Stimulated activated CD8-positive, alpha-beta memory T cell treated with anti-CD3 and anti-CD28 coated beads, Interleukin-15, amount 100 ng/mL, for 4 hours (primary cell): ENCODE measurements at places on chromosomes 1 and 21.

DNA sequence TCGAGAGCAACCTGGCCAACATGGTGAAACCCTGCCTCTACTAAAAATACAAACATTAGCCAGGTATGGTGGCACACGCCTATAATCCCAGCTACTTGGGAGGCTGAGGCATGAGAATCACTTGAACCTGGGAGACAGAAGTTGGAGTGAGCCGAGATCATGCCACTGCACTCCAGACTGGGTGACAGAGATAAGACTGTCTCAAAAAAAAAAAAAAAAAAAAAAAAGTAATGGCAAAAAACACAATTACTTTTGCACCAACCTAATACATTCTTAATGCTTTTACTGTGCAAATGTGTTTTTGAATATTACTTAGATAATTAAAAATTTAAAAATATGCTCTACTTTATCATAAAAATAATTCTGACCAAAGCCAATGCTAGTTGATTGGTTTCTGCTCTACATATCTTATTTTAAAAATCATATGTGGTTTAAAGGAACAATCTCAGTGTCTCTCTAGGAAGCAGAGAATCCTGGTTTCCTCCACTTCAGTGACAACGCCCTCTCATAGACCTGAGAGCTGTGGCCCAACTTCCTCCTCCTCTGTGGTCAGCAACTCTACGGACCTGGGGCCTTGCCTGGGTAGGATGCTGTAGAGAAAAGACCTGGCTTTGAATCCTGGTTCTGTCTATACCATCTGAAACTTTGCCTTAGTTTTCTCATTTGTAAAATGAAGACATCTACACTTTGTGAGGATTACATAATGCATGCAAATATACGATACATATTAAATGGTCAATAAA, 64.7 kb downstream of the TGFBR3 start:
- DNase-seq: no peak

DNA sequence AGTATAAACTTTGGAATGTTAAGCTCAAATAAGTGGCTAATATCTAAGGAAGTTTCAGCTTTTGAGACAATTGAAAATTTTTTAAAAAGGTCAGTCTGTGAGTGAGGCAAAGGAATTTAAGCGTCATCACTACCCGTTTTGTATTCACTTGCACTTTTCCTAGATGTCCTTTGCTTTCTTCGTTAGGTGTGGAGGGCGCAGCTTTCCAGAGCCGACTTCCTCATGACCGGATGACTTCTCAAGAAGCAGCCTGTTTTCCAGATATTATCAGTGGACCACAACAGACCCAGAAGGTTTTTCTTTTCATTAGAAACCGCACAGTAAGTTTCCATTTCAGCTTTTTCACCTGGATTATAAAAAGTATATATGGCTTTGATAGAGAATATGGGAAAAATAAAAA, 30.9 kb downstream of the KDM1A start:
- DNase-seq: no peak

GRCh38 chr1:18607289-18607760, 23.3 kb upstream of the PAX7 start:
- no peak for DNase-seq

DNA sequence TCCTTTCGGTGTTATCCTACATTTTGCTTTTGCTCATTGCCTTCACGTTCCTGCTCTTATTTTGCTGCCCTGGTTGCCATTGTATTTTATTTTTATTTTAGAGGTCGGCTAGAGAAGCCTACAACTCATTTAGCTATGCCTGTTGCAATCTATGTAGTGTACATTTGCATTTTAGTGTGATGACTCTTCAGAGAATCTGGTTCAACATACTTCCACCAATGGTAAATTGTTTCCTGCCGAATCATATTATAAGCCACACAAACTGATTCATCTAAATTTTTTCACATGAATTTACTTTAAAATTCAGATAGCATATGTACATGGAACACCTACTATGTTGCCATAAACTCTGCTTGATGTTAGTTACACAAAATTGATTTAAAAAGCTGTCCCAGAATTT, 1596.9 kb downstream of the PLA2G4A start:
- DNase-seq: no peak

DNA sequence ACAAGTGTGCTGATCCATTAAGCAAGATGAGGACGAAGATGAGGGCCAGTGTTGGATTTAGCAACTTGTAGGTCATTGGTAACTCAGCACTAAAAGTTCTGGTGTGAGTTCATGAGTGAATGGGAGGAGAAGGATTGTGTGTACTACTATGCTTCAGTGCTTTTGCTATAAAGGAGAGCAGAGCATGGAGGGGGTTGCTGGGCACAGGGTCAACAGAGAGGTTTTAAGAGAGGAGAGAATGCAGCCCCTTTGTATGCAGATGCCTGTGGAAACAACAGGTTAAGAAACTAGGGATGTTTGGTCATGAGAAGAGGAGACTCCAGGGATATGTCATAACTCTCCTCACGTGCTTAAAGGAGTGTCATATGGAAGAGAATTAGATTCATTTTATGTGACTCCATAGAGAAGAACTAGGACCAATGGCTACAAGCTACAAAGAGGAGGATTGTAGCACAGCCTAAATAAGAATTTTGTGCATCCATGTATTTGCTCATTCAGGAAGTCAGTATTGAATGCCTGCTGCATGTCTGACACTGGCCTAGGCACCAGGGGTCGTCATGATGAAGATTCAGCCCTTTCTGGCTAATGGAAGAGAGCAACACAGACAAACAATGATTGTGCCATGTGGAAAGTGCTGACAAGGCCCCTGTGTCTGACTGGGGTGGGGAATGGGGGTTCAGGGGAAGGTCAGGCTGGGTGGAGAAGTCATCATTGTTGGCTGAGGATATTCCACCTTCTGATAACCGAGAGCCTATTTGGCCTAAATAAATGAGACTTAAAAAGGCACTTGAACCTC, 53.5 kb downstream of the KIRREL1 start:
- no peak for DNase-seq

DNA sequence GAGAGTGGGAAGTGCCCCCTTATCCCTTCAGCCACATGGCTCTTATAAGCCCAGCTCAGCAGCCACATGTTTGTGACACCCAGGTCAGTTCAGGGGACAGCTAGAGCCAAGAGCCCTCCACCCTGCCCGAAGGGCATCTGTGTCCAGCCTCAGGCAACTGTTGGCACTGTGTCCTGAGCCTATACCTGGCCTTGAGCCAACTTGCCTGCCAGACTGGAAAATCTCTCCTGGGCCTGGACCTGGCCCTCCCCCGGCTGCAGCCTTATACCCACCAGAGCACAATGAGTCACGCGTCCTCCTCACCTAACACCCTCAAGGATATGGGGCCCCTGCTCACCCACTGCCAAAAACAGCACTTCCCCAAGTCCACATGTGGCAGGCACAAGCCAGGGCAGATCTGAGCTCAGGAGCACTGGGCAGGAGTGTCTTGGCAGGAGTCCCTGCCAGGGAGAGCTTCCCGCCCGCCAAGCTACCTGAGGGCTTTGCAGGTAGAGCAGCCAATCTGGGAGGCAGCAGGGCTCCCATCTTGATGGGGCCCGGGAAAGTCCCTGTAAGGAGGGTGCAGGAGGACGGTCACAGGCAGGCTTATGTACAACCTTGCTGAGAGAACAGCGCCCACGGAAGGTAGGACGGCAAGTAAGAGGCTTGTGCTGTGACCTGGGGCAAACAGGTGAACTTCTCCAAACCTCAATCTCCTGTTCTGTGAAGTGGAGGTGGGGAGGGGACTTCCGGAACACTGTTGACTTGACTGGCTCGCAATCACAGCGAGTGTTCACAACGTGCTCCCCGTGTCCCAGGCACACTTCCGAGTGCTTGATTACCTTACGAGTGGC, 19.8 kb upstream of the HSPG2 start:
- DNase-seq: no peak

GRCh38 chr21:43786300-43786806, 3.0 kb upstream of the RRP1 start:
- DNase-seq: no peak

DNA sequence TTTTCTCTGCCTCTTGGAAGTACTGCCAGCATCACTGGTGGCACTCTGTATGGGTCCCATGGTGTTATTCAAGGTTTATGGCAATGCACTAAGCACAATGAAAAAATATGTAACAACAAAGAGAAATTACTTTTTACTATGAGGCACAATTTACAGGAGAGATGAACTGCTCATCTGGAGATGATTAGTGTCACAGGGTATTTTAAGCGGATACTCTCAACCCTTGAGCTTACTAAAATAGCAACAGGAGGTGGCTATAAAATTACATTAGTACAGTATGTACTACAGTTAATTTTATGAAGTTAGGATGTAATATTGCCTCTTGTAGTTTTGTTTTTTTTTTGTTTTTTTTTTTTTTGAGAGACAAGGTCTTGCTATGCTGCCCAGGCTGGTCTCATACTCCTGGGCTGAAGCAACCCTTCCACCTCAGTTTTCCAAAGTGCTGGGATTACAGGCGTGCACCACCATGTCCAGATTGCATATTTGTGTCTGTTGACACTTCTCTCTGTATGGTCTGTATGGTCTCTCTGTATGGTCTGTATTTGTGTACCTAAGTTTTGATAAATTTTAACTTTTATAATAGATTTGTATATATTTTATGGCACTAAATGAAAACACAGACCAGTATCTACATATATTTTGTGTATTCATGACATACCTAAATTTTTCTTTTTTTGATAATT, 175.6 kb upstream of the HP1BP3 start:
- DNase-seq: no peak

DNA sequence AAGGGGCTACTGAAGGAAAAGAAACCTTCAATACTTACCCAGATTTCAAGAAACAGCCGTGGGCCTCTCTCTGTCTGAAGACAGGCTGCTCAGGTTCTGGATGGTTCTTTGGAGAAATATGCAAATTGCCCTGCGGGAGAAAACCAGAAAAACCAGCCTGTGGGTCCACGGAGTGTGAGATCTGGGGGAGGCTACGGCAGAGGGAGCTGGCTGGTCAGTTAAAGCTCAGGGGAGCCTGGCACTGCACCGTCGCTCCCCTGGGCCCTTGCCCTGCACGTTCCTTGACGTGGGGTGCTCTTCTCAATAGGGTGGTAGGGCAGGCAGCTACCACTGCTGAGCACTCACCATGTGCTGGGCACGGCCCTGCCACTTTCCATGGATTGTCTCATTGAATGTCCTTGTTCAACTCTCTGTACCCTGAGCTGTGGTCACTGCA, 12.7 kb downstream of the TMCO4 start:
- DNase-seq: no peak

GRCh38 chr1:33682371-33682770, 181.5 kb upstream of the HMGB4 start:
- DNase-seq: no peak

GRCh38 chr21:38467911-38468310, 30.4 kb downstream of the ERG start:
- DNase-seq: no peak

- no peak for DNase-seq
Observed at GRCh38 chr1:234369784-234370183, 3.5 kb upstream of the COA6 start.

- no peak for DNase-seq
Observed at GRCh38 chr1:42998386-42998785, 39.7 kb upstream of the SLC2A1 start.

DNA sequence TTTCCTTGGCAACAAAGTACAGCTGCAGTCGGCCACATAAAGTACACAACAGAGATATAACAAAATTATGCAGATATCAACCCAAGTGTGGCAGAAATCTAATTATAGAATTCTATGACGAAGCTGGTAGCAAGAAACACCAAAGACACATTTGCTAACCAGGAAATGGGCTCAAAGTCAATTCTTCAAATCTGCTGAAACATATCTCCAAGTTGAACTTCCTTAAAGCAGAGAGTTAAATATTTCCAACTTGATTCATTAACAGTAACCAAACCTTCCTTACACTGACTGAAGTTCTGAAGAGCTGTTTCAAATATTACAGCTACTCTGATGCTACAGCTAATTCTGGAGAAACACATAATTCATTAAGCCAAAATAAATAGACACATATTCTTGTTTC, 67.6 kb upstream of the SDC3 start:
- no peak for DNase-seq

GRCh38 chr1:22828484-22829308, 118.1 kb downstream of the EPHB2 start:
- DNase-seq: no peak

DNA sequence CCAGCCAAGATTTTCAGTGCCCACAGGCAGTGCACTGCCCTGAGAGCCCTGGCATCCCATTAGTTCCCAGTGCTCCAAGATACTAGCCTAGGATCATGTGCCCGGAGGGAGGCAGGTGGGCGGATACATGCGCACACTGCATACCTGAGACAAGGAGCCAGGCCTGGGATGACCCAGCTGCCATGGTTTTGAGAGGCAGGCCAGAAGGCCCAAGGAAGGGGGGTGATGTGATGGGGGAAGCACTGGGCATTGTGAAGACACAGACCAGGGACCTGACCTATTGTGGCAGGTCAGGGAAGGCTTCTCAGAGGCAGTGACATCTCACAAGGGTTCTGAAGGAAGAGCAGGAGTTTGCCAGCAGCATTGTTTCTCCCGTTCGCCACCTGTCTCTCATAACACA, 3.6 kb downstream of the ZC3H12A start:
- no peak for DNase-seq

GRCh38 chr1:245356891-245357585, 202.3 kb downstream of the KIF26B start:
- DNase-seq: no peak

GRCh38 chr1:9317591-9318417, 25.1 kb downstream of the SPSB1 start:
- no peak for DNase-seq

DNA sequence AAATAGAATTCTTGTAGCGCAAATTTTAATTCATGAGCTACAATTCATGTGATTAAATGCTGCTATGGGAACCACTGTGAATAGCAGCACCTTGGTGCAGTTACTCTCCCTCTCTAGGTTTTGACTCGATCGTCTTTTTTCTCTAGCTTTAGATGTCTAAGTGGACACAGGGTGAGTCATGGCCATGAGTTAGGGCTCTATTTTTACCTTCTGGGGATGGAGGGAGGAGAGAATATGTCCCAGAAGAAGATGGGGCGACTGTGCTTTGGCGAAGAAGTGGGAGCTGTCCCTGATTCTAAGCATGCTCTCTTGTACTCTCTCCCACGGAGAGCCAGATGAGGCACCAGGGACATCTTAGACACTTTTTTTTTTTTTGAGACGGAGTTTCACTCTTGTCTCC, 1.6 kb upstream of the OR2B11 start:
- DNase-seq: no peak

GRCh38 chr1:228465571-228466146, 21.5 kb upstream of the RNF187 start:
- no peak for DNase-seq

- DNase-seq: no peak
Observed at GRCh38 chr1:53259932-53260331, 21.6 kb upstream of the MAGOH start.

DNA sequence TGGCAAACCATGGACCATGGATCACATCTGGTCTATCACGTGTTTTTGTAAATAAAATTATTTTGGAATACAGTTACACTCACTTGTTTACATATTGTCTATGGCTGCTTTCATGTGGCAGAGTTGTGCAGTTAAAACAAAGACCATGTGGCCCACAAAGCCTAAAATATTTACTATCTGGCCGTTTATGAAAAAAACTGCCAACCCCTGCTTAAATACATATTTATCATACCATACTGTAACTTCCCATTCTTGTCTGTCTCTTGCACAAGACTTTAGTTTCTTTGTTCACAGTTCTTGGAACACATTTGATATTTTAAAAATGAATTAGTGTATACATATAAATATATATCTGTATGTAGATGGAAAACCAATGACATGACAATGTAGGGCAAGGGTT, 141.5 kb downstream of the PAPPA2 start:
- no peak for DNase-seq

GRCh38 chr21:31895077-31895835, 22.4 kb downstream of the HUNK start:
- no peak for DNase-seq
